ENCODE measurements at places on chromosomes 12 and 14.

GRCh38 chr12:14751986-14752385, 51.3 kb downstream of the WBP11 start:
- no peak for DNase-seq

DNA sequence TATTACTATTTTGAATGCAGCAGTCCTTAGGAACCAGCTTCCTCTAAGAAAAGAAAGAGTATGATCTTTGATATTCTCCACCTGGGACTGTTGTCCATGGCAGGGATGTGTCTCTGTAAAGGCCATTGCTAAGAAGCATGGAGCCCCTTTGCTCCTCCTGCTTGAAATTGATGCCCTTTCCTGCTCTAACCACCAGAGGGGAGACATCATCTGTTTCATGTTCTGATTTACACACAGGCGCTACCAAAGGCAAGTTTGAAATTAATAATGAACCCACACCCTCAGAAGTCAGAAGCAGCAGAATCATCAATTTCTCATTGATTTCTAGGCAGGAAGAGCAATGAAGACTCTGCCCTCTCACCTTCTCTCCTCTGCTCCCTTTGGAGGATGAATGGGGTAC, 253.8 kb downstream of the RMST start:
- no peak for DNase-seq

- no peak for DNase-seq
Observed at GRCh38 chr14:105349992-105350391, 35.4 kb downstream of the PACS2 start.

GRCh38 chr12:64618953-64619590, 8.8 kb downstream of the RASSF3 start:
- peak; percentile 58 for DNase-seq

GRCh38 chr12:7150841-7151240, 20.7 kb downstream of the CLSTN3 start:
- no peak for DNase-seq

DNA sequence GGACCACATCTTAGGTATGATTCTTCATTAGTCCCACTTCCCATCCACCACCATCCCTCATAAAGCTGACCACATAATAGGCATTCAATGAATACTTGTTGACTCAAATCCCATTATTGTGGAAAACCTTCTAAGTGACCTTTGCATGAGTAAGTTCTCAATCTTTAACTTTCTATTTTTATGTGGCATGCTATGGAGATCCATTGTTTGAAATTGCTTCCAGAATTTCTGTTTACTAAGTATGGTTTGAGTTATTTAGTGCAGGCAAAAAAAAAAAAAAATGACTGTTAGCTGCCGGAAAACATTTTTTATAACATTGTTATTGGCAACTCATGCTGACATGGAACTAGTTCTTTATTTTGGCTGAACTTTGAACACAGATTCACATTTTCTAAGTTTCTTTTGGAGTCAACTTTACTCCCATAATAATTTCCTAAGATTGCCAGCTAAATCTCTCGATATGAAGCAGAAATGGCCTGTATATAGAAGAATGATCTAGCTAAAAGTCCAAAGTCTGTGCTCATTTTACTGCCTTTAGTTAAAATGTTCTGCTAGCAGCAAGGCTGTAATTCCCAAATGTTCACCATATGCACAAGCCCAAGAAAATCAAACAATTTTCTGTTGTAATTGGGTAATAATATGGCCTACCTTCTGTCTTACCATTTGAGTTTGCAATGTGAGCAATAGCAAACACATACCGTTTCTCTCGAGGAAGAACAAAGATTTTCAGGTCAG, 77.9 kb downstream of the PTGER2 start:
- no peak for DNase-seq

DNA sequence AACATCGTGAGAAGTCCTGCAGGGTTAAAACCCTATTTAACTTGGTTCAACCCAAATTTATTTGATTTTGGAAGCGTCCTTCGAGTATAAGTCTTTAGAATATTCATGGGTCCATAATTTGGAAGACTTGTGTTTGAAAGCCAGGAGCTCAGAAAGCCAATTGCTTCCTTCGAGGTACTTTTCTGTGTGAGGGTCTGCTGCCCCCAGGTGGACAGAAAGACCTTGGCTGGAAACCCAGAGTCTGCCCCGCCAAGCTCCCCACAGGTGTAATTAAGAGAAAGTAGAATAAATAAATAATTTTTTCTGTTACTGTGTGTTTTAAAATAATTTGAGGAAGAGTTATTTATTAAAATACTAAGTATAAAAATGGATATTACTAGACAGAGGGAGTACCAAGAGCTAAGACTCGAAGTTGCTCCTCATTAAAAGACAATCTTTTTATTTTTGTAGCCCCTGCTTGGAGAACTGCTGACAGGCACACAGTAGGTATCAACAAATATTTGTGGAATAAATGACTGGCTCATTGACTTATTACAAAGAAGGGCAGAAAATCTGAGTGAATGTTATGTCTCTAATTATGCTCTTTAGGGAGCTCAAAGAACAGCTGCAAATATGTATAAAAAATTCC, 105.8 kb downstream of the PAH start:
- DNase-seq: no peak
